ENCODE measurements at places on chromosomes 6 and 20.
A peak's percentile ranks its signal among the peaks of the same experiment; 100 is the strongest.

GRCh38 chr6:117483004-117483644 is 650 bp downstream of the DCBLD1 start:
- DNase-seq = peak; percentile 46

- no peak for DNase-seq
Observed at GRCh38 chr6:170437719-170438401, 115.2 kb downstream of the PSMB1 start.

DNA sequence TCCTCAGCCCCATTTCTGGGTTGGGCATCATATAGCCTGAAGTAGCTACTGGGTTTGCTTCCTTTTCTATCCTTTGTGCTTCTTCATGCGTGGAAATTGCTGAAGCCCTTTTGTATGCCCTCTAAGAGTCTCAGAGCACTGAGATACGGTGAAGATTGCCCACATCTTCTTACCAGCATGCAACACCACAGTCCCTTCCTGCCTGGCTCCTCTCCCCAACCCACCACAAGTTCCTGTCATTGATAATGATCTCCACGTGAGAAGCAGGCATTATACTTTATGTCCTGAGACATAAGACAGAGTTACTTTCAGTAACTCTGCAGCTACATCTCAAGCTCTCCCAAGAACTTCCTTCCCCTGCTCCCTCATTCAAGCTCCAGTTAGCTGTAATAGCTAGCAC is 15.8 kb upstream of the PLCB4 start:
- no peak for DNase-seq

GRCh38 chr6:39137245-39137644 is 22.3 kb upstream of the SAYSD1 start:
- DNase-seq = peak; percentile 71

GRCh38 chr20:3461211-3461771 is 9.5 kb upstream of the ATRN start:
- no peak for DNase-seq

GRCh38 chr6:3753228-3753835 is 1.8 kb upstream of the PXDC1 start:
- no peak for DNase-seq

DNA sequence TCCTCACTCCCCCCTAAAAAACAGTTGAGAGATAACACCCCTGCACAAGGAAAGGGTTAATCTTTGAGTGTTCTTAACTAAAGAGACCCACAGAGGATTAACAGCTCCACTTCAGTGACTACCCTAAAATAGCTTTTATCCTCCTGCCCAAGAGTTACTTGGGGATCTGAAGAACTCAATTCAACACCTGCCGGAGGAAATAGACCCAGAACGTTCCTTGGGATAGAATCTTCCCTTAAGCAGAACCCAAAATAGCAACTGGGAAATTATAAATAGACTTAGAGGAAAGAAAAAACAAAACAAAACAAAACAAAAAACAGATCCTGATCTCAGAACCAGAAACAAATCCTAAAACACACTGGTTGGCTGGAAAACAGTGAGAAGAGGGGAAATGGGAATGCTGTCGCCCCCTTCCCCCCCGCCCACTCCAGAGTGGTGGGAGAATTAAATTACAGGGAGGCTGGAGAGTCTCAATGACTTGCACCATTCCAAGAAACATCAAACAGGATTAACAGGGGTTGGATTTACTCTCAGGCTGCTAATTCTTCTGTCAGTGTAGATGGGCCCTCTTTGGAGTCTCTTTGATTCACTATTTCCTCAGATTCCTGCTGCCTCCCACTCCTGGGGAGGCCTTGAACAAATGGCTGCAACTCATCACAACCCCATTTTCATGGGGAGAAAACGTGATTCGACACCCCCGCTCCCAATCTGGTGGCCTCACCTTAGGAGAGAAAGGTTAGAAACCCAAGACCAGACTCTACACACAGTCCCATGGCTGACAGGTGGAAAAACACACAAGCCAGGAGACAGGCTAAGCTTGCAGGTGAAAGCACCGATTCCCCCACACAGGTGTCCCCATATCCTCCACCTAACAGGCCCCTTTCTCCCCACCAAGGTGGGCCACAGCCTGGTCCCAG is 1.4 kb downstream of the PLAGL2 start:
- DNase-seq = no peak

GRCh38 chr6:153058291-153058690 is 55.8 kb upstream of the MTRF1L start:
- no peak for DNase-seq

DNA sequence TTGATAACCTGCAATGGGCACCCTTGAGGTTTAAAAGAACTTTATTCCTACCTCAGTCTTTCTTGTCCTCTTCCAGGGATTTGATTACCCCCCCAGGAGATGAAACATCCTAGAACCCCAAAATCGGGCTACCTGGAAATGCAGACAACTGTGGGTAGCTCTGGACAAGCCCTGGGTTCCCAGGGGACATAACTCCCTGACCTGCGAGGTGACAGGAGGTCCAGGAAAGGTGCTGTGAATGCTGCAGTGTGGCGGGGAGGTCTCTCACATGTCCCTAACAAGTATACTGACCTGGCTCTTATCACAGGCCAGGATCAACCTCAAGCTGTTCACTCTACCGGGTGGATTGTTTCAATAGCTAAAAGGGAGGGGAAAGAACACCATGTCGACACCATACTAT is 11.6 kb downstream of the JAG1 start:
- no peak for DNase-seq

DNA sequence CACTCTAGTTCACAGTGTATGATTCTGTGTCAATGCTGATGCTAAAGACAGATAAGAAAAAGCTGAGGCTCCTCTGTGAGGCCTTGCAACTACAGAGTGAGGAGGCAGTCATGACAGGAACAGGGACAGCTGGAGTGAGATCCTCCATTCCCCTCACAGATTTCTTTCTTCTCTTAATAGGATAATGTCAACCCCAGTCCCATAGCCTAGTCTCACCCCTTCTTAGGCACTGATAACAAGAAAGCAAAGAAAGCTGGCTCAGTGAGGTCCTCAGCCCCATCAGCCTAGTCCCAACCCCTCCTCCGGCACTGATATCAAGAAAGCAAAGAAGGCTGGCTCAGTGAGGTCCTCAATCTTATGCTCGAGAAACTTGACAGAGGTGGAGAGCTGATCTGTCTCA is 2.1 kb upstream of the PTCHD4 start:
- no peak for DNase-seq

DNA sequence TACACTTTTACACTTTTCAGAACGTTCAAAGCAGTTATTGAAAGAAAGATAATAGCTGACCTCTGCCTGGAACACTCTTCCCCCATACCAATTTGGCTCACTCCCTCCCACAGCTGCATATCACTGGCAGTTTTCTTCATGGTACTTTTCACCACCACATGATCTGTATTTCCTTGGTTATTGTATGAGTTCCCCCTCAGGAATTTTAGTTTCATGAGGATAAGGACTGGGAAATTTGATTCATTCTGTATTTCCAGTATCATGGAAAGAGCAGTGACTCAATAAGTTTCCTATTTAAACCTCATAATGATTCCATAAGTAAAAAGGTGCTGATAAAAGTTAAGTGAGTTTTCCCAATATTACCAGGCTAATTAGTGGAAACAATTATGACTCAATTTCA is 16.0 kb downstream of the HTR1B start:
- no peak for DNase-seq

- no peak for DNase-seq
Observed at GRCh38 chr6:42013134-42013516, 37.2 kb upstream of the TAF8 start.

DNA sequence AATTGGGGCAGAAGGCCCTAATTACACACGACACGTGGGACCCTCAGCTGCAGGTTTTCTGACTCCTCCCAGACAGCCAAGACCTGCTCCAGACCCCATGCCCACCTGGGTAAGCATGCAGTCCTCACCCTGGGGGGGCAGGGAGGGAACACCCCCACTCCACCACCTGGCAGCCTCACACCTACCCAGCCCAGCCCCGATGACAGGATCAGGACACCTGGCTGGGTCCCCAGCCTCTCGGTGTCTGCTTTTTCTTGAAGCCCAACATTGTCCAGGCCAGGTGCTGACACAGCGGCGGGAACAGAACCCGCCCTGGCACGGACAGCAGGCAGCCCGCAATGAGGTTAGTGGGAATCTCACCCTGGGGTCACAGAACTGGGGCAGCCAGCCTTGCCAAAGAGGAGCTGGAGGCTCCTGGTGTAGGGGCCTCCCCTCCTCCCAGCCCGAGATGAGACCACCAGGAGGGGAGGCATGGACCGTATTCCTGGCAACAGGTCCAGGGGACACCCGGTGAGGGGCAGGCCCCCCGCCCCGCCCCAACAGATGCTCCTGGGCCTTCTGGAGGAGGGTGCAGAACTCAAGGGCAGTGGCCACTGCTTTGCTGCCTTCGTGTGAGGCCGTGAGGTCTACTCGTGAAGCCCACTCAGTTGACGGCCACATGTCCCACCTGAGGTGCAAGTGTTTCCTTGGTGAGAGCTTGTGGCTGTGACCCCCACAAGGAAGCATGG is 103.8 kb downstream of the DLL1 start:
- no peak for DNase-seq

GRCh38 chr6:140079328-140079727 is 704.9 kb upstream of the CITED2 start:
- no peak for DNase-seq

DNA sequence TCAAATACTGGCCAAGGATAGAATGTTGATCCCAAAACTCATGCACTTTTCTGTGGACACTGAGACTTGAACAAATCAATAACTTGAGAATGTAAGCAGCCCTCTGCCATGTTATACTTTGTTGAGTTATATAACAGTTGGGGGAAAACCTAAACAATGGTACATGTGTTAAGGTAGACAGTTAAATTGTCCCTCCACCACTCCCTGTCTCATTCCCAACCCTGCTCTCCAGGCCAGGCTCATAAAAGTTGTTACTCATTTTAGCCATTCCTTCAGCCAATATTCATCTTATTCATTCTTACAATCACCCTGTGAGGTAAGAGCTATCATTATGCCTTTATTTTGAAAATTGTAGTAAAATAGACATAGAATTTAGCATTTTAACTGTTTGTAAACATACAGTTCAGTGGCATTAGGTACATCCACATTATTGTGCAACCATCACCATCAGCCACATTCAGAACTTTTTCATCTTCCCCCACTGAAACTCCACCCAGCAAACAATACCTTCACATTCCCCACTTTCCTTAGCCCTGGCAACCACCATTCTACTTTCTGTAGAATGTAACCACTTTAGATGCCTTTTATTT is 38.2 kb upstream of the IER3 start:
- no peak for DNase-seq

DNA sequence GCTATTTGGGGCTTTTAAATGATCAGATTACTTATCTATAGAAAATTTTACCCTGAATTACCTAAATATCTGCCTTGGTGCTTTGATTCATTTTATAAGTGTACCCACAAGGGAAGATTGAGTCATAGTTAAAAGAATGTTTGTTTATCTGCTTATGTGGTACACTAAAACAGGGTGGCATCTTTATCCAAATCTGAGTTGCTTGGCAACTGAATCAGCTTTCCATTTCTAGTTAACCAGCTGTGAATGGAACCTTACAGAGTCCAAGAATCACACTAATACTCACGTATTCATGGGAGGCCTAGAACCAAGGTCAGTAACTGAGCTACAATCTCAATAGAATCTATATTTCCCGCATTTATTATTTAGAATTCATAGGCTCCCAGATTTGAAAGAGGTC is 44.0 kb upstream of the CAP2 start:
- DNase-seq = no peak

DNA sequence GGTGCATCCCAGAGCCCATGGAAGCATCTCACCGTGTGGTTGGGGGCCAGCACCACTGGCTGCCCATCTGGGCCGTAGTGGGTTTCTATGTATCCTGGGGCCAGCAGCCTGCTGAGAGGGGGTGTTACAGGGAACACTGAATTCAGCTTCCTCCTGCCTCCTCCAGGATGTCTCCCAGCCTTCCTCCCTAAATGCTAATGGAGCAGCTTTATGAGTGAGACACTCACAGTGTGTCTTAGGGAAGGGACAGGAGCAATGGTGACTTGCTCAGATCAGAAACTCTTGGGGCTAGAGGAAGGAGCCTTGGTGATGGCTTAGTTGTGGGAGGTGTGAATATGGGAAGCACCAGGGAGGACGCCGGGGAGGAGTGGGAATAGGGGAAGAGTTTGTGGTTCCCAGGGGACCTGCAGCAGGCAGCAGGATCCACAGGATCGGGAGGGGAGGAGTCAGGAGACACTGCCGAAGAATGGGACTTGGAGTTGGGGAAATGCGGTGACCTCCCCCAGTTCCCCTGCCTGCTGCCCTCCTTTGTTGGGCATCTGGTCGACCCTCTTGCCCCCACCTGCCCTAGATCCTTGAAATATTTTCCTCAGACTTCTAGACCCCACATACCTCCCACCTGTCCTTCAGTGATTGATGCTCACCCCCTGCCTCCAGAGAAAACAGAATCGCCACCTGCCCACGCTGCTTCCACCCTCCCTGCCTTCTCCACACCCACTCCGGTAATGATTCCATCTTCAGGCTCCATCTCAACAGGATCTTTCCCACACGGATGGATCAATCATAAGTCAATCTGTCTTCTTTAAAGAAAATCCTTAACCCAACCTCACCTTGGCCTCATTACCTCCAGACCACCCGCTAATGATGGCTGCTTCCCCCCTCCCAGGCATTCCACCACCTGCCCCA is 6.6 kb downstream of the ADAM33 start:
- DNase-seq = no peak

DNA sequence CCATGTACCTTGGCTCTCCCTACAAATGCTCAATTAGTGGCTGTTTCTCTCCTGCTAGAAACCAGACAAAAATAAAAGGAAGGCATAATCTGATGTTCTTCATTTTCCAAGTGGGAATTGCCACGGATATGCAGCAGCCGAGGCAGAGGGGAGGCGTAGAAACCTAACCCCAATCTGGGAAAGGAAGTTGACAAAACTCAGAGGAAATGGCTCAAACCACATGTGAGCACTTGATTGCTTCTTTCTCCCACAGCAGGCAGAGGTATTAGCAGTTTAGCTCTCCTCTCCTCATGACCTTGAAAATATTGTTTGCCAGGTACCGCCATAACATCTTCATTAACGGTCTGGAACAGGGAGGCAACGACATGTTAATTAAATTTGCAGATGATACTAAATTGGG is 3.8 kb upstream of the MLN start:
- no peak for DNase-seq

DNA sequence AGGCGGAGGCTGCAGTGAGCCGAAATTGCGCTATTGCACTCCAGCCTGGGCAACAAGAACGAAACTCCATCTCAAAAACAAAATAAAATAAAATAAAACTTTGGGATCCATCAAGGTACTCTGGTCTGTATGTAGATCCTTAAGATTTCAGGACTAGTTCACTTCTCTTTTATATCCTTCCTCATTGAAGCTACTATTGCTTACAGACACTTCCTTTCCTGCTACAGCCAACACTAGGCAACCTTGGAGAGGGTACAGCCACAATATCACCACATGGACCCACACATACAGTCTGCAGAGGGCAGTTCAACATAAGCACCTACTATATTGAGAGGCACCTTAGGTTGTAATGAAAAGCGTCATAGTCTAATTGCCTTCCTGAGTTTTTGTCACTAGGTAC is 113.3 kb downstream of the ATXN1 start:
- no peak for DNase-seq

DNA sequence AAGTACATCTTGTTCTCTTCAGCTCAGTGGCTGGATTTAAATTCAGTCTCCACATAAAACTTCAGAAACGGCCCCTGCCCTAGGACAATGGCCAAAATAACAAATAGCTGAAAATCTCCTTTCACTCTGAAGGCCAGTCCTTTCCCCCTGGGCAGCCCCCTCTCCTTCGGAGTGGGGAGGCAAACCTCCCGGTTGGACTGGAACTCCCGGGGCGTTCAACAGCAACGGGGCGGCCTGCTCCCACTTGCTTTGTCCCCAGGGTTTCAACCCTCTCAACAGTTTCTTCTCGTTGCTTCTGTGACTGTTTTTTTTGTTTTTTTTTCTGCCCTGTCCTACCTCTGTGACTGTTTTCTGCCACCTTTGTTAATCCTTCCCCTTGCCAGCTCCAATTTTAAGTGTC is 102.6 kb upstream of the DUSP22 start:
- DNase-seq = no peak

All from renal cortex interstitium (tissue), 15 donors.